NCI-H2107 (cell line): ENCODE measurements at places on chromosomes 1 and 21.

GRCh38 chr1:23122023-23122748 is 46.5 kb downstream of the LUZP1 start:
- DNase-seq: no peak

DNA sequence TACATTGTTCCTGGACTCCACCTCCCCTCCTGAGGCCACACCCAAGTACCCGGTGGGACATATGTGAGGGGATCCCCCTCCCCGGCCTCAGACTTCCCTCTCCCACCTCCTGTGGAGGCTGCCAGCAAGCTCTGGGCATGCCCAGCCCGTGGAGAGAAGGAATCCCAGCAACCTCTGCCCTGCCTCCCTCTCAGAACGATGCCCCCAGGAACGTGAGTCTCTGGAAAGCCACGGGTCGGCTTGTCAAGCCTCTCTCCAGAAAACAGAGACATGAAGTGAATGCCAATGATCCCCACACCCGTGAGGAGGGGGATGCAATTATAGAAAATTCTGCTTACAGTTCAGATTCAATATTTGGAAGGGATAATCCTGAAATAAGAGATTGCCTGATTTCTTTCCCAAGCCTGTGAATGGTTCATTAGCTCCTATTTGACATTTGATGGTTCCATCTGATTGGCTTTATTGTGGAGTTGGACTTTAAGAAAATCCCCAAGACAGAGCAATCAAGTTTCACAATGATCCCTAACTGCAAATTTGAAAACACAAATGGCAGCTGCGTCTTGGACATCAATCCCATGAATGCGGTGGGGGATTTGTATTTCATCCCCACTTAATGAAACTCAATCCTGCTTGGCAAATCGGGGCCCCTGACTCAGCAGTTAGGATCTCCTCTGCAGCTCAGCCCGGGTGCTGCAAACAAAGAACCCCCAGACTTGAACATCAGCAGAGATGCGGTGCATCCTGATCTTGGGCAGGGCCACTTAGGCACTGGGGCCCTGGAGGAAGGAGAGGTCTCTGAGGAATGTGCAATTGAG is 9.1 kb upstream of the GUCA2B start:
- no peak for DNase-seq

DNA sequence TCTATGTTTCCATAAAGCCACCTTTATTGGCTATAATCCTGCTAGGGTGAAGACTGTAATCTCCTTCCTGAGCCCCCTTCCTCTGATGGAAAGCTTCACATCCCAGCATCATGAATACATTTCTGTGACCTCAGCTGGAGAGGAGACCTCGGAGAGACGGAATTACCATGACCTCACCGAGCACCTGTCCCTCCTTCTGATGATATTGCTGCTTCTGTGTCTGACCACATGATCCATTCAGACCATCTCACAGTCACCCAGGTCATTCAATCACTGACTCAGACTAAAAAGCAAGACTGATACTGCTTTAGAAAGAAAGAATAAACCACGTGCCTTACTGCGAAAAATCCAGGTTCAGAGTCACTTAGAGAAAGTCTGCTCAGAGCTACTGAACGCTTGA is 8.8 kb downstream of the KCND3 start:
- no peak for DNase-seq

GRCh38 chr1:177170756-177171535 is at the start of gene BRINP2:
Gene BRINP2 (plus strand): TSS chr1:177170958. CDS start chr1:177229877, 58,919 bp downstream.
- DNase-seq: peak; percentile 49

DNA sequence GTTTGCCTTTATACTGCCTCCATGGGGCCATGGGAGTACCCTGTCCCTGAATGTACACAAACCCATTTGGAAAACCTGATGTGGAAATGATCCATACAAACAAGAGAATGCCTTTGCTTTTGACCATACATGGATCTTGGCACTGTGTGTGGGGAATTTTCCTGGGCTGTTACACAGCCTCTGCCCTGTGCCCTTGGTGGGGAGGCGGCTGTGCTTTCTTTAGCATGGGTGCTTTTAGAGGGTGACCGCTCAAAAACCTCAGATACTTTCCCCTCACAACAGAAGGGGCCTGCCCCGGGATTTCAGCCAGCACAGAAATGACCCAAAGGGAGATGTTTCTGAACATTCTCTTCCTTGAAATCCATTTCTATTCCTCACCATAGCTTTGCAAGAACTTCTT is 194.8 kb downstream of the LMO4 start:
- no peak for DNase-seq

DNA sequence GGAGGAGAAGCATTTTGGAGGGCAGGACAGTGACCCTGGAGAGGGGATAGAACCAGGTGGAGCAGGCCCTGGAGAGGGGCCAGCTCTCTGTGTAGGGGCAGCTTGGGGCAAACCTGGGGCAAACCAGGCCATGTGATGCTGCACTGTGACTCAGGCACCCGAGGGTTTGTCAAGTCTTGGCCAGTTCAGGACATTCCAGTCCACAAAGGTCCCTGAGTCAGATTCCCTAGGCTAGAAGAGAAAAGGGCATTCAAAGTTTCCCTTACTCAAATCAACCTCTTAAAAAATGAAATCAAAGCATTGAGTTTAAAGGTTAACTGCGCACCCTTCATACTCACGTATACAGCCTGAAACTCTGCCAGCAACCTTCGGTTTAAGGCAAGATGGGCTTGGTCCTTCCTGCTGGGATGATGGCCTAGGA is 25.2 kb upstream of the PLA2G2C start:
- DNase-seq: no peak

- no peak for DNase-seq
These were observed 13.6 kb downstream of the DIP2A start for GRCh38 chr21:46472246-46472645.

DNA sequence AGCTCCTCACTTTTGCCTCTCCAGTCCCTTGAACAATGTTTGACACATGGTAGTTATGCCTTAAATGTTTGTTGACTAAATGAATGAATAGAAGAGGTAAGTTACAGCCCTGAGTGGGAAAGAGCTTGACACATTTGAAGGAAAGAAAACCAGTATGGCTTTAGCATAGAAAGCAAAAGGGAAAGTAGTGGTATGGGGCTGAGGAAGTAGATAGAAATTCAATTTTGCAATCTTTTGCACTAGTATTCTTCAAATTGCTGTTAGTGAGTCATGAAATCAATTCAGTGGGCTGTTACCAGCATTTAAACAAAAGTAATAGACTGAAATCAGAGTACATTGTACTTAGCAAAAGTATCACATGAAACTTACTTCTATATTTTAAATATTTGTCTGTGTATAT is 21.1 kb downstream of the PLA2G4A start:
- no peak for DNase-seq

DNA sequence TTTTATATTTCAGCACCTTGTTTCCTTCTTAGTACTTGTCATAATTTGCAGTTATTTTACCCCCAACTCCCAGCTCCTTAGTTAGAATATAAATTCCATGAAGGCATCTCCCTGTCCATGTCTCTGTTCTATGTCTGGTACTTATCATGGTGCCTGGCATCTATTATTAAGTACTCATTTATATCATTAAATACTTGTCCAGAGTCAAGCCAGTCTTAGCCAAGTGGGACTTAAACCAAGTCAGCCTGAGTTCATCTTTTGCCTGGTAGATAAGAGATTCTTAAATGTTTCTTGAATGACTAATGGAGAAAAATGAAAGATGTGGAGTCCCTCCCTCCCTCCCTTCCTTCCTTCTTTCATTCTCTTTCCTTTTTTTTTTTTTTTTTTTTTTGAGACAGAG is 9.4 kb downstream of the SLC25A44 start:
- DNase-seq: no peak

- no peak for DNase-seq
These were observed 31.5 kb downstream of the LPAR3 start for GRCh38 chr1:84861516-84861915.

- no peak for DNase-seq
These were observed 54.3 kb downstream of the ZSWIM5 start for GRCh38 chr1:45152126-45152525.

- no peak for DNase-seq
These were observed 2.6 kb upstream of the RAB7B start for GRCh38 chr1:206005778-206006180.

DNA sequence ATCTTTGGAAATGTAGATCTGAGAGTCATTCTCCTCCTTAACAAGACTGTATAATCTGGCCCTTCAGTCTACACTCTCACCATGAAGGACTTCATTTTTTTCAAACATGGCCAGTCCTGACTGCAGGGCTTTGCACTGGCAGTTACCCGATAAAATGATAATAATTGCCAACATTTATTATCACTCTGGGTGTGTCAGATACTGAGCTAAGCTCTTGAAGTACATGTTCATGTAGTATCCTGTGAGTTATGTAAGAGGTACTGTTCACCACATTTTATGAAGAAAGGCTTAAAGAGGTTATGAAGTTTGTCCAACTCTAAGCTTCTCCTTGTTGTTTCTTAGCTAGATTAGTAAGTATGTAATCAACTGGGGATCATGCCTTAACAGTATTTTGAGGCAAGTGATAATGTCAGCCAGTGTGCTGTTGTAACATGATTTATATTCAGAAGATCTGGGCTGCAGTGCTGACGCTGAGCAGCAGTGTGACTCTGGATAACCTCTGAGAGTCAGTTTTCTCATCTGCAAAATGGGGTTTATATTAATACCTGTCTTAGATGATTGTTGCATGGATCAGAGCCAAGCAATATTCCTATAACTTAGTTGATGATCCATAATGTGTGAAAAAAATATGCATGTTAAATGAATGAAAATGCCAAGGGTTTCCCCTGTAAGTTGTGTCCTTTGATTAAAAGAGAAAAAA is 42.1 kb upstream of the LEPR start:
- DNase-seq: no peak

DNA sequence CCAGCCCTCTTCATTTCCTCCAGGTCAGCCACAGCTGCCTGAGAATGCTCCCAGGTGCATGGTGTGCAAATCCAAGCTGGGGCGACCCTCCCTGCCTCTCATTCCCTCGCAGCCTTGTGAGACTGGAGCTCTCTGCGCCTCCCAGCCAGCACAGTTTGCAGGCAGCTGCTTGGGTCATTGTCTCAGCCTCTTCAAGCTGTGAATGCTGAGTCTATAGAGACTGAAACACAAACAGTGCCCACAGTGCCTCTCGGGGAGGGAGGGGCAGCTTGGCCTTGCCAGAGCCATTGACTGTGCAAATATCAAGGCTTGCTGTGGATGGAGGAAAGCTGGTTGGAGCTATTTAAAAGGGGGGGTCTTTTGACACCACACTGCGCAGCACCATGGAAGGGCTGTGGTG is 10.6 kb downstream of the PLXNA2 start:
- peak; percentile 95 for DNase-seq

GRCh38 chr1:114003431-114003830 is 24.2 kb downstream of the OLFML3 start:
- DNase-seq: no peak

DNA sequence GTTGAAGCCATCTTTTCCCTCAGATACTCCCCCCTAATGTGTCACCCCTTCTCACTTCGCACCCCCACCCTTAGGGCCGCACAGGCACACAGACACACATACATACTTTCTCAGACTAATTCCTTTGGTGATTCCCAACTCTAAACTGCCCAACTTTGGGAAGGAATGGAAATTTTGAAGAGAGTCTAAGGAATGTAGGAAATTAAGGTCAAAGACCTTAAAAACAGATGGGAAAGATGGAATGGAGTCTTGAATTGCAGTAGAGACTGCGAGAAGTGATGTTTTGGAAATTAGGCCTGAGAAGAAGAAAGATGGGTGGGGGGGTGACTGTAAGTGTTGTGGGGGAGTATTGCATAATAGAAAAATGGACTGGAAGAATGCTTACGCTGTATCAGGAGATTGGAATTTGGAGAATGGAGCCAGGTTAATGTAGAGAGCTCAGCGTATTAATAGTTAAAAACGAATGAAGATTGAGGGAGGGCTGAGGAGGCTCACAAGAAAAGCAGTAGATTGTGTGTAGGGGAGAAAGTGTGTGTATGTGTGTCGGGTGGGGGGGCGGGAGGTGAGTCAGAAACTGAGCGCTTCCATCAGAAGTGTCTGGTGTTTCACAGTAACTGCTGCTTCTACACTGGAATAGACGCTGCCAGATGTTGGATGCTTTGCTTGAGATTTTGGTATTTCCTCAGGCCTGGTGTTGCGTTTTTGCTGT is 1.7 kb downstream of the PIP5K1A start:
- no peak for DNase-seq

DNA sequence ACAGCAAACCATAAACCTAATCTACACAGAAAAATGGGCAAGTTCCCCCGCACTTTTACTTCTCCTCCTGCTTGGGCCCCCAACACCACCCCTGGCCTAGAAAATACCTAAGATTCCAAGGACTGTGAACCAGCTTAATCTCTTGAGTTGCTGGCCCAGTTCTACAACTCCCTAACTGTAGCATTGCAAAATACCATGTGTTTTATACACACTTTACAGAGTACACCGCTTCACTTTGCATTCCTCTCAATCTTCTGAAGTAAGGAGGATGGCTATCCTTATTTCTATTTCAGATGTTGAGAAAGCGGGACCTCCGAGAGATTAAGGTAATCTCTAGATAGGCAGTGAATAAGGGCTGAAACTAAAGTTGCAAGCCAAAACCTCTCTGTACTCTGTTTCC is 408.3 kb upstream of the NR5A2 start:
- no peak for DNase-seq

- peak; percentile 30 for DNase-seq
These were observed 383.7 kb upstream of the CAMK1G start for GRCh38 chr1:209199822-209200221.

GRCh38 chr1:89866568-89866967 is 45.7 kb downstream of the LRRC8D start:
- DNase-seq: no peak

DNA sequence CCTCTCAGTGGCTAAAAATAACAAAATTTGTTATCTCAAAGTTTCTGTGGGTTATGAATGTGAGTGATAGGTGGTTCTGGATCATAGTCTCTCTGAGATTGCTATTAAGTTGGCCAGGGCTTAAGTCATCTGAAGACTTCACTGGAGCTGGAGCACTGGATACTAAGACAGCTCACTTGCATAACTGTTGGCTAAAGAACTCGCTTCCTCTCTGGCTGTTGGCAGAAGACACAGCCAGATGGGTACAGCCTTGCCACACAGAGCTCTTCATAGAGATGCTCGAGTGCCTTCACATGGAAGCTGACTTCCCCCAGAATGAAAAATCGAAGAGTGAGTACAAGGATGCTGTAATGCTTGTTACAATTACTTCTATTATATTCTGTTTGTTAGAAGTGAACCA is 333.8 kb downstream of the ZP4 start:
- DNase-seq: no peak

- DNase-seq: no peak
These were observed 13.6 kb downstream of the LRRC42 start for GRCh38 chr1:53959664-53960250.

DNA sequence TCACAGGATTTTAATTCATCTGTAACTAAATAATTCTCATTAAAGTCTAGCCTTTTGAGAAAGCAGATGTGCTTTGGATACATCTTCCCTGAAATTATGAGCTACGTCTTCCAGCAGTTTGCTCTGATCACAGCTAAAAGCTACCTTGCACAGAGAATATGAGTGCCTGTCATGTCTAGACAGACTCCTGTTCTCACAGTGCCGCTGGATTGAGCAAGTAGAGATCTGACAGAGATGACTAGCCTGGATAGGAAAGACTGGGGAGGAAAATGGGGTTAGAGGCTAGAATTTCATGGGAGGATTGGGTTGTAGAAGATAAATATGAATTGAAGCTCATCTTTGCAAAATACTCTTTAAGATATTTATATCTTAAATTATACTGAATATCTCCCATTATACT is 24.1 kb downstream of the CEPT1 start:
- no peak for DNase-seq
